Occipital lobe (tissue), 3 donors: ENCODE measurements at places on chromosomes 13 and 19. TPM values are rescaled to one million over a fixed set of nuclear protein-coding genes. Genes with fewer than 3 reads are reported as not detected.

Gene APOC4
- not detected for total RNA-seq

Gene CRB3
- total RNA-seq, result not detected

Gene HSD11B1L
- total RNA-seq, result 16.7 TPM

Gene NCR1
- total RNA-seq, result not detected

Gene HSH2D
- total RNA-seq, result not detected

Gene ZNF77
- total RNA-seq, result 6.4 TPM

Gene SHISA2
- total RNA-seq, result 21.4 TPM

Gene ISOC2
- total RNA-seq, result 13.7 TPM

Gene ZNF296
- total RNA-seq, result not detected

Gene ZNF414
- total RNA-seq, result 1.6 TPM

Gene ODAD3
- total RNA-seq, result 0.47 TPM

Gene SIGLEC14
- total RNA-seq, result 0.16 TPM

Gene ATP8B3
- under 0.01 TPM for total RNA-seq

Gene ZNF729
- total RNA-seq, result not detected

Gene CNMD
- 2.7 TPM for total RNA-seq

Gene FAM124A
- 13.7 TPM for total RNA-seq

Gene FREM2
- total RNA-seq, result 2.7 TPM

Gene ZNF837
- total RNA-seq, result 0.94 TPM

Gene SLC27A5
- 4.1 TPM for total RNA-seq

Gene TFDP1
- total RNA-seq, result 28.9 TPM

Gene ZNF100
- 15.1 TPM for total RNA-seq

Gene CD22
- not detected for total RNA-seq

Gene PROZ
- not detected for total RNA-seq

Gene ACP7
- not detected for total RNA-seq

Gene IRGC
- total RNA-seq, result not detected

Gene IFNL1
- not detected for total RNA-seq

Gene TMIGD2
- 2.7 TPM for total RNA-seq

Gene GPC5
- total RNA-seq, result 8.6 TPM

Gene RAB20
- total RNA-seq, result 2.5 TPM

Gene KLHL1
- 106 TPM for total RNA-seq

Gene SIGLEC7
- 0.16 TPM for total RNA-seq

Gene TDRD12
- 0.94 TPM for total RNA-seq

Gene RUBCNL
- 5.8 TPM for total RNA-seq

Gene FOXA3
- total RNA-seq, result not detected

Gene TMEM238
- not detected for total RNA-seq

Gene S1PR2
- total RNA-seq, result 4.7 TPM

Gene KCNC3
- total RNA-seq, result 2.3 TPM

Gene ZNF573
- total RNA-seq, result 45.5 TPM

Gene CFD
- 2.8 TPM for total RNA-seq

Gene RASAL3
- 0.47 TPM for total RNA-seq

Gene TMPRSS9
- 0.16 TPM for total RNA-seq

Gene ALKBH7
- total RNA-seq, result 21.2 TPM

Gene ZNF222
- total RNA-seq, result 12.3 TPM

Gene LAIR2
- total RNA-seq, result not detected

Gene PHF11
- total RNA-seq, result 4.7 TPM

Gene PRKCG
- 1.7 TPM for total RNA-seq

Gene ZNF90
- 3.0 TPM for total RNA-seq

Gene ZNF738
- total RNA-seq, result 34.9 TPM

Gene COPE
- 78.3 TPM for total RNA-seq

Gene KANK2
- total RNA-seq, result 10.6 TPM

Gene ZNF283
- 44.8 TPM for total RNA-seq

Gene ZNF433
- 19.5 TPM for total RNA-seq
